ENCODE measurements at places on chromosomes 16 and 17. TPM values are rescaled to one million over a fixed set of nuclear protein-coding genes. Genes with fewer than 3 reads are reported as not detected.
A peak's percentile ranks its signal among the peaks of the same experiment; 100 is the strongest.

DNA sequence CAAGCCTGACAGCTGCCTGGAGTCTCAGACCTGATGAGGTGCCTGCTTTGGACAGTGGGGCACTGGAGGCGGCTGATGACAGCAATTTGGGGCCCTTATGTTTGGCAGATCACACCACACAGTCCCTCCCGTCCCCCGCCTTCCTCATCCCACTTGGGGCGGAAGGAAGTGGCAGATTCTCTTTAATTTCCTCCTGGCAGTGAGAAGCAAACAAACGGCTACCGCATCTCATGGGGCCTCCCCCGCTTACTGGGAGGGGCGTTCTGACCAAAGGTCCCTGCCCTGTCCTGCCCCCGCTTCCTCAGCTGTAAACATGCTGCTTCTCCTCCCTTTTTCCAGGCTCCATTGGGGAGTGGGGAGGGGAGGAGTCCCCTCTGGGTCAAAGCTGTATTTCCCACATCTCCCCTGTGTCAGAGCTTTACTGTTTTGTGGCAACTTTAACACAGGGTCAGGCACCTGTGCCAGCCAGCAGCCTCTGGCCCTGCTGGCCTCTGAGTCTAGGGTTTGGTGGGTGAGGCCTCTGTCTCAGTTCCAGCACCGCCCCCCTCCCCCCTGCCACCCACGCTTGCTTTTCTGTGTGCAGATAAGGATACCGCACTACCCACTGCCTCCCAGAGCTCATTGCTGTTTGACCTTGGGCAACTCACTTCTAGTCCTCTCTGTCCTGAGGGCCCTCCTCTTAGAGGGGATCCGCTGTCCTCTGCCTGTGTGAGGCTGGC, 5.4 kb upstream of the NFATC3 start:
- peak; percentile 81 for DNase-seq

DNA sequence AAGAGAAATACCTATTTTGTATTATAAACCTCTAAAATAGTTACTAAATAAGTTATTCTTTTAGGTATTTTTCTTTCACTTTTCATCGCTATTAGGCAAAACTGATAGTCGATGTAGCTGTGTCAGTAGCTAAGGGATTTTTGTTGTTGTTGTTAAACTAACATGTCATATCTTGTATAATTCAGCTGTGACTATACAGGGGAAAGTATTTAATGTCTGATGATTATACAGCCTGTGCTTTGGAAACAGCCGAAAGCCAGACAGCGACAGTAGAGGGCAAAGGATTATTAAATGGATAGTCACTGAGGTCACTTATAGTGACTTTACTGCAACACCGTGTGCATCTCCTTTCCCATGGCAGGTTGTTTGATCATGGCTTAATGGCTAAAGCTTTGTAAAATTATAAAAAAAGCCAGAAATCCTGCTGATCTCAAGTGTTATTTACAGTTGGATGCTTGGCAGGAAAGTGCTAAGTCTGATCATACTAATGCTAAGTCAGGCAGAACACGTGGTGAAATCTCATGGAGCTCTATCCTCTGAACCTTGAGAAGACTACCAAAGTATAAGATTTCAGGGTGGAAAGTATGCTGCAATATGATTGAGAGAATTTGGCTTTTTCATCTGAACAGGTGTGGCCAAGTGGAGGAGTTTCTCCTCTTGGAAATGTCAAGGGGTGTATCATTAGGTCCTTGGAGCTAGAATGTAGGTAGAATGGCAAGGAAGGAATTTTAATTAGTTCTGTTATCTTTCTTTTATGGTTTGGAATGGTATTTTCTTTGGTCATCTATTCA, 88.4 kb downstream of the FTO start:
- no peak for DNase-seq

CBX2 gene
- polyA plus RNA-seq: 22.9 TPM

DNA sequence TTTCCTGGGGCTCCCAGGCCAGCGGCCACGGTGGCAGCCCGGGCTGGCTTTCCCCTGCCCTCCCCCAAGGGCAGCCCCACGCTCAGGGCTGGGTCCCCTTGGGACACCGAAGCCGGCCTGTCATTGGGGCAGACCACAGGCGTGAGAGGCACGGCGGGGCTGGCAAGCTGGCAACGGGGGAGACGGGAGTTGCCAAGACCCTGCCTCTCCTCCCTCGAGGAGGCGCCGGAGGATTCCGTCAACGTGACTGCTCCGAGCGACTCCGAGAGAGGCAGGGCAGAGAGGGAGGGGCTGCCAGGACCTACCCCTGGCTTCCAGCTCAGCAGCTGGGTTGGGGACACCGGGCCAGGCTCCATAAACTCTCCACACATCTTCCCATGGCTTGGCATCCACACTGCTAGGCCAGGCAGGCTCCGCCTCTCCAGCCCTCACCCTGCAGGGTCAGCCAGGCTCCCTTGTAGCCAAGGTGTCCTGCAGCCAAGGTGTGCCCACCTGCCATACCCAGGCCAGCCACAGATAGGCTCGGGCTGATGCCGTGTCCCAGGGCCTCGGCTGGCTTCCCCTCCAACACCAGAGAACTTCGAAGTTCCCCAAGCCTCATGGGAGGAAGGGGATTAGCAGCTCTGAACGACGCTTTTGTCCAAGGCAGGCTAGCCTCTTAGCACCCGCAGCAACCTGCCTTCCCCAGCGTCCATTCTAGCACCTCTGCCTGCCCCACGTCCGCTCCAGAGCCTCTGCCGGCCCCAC, 25.5 kb downstream of the TIMM22 start:
- DNase-seq: no peak

Measured in left kidney (tissue), 8 donors.